ENCODE measurements at places on chromosomes 1 and 21.

DNA sequence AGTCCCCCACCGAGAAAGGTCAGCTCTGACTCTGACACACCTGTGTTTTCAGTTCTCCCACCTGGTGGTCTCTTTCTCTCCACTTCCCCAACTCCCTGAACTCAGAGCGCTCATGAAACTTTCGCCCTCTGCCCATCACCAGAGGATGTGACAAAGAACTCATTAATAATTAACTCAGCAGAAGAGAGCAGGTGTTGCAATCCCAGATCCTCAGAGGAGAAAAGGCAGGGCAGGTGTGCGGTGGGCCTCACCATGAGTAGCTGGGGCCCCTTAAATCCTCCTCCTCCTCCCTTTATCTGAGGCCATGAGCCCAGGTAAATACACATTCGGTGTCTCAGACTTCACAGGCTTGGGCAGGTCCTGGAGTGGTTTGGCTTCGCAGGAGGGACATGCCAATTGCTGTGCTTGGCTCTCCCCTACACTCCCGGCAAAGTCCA, 1.7 kb upstream of the LAMB3 start:
- DNase-seq: no peak

DNA sequence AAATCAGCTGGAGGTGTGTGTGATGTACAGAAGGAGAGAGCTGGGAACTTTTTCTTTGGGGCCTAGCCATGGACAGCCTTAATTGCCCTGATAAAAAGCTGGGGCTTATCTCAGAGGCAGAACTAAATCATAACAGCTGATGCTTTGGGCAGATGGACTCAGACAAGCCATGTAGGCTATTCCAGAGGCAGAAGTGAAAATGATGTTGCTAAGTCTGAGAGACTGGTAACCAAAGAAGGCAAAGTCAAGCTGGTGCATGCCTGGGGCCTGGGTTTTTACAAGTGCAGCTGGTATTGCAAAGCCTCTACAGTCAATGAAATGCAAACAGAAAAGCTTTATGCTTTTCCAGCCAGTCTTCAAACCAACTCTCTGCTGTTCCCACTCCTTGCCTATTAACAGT, 39.0 kb upstream of the LMX1A start:
- DNase-seq: no peak

DNA sequence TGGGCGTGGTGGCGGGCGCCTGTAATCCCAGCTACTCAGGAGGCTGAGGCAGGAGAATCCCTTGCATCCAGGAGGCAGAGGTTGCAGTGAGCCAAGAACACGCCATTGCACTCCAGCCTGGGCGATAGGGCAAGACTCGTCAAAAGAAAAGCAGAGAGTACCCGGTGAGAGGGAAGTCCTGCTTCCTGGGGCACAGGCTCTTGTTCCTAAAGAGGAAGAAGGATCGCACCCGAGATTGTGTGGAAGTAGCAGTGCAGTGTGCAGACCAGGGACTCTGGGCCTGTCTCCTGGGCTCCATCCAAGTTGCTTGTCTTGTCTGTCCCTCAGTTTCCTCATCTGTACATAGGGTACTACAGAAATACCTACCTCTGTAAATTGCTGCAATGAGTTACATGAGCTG, 29.6 kb downstream of the NBPF3 start:
- no peak for DNase-seq

DNA sequence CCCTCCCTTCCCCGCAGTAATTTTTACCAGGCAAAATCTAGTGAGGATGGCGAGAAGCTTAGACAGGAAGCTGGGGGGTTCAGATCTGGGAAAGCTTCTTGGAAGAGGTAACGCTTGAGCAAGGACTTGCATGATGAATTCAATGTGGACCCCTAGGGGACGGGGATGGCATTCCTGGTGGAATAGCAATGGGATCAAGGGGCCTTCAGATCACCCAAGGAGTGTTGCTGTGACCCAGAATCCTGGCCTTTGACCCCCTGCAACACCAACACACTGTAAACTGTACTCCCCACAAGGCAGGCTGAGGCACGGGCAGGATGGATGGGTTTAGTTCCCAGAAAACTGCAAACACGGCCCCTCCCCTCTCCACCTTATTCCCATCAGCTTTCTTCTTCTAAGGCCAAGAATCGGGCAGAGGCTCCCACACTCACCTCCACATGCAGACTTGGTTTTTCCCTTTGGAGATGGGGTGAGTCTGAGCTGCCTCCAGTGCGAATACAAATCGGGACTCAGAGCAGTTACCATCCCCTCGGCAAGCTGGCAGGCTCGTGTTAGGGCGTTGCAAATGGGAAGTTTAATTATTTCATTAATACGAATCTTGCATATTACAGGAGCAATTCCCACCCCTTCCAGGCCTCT, 20.1 kb downstream of the DISP3 start:
- no peak for DNase-seq

- no peak for DNase-seq
Measured at GRCh38 chr1:178010674-178011464, 41.0 kb upstream of the SEC16B start.

GRCh38 chr1:26719205-26719604, 23.4 kb downstream of the ARID1A start:
- no peak for DNase-seq

DNA sequence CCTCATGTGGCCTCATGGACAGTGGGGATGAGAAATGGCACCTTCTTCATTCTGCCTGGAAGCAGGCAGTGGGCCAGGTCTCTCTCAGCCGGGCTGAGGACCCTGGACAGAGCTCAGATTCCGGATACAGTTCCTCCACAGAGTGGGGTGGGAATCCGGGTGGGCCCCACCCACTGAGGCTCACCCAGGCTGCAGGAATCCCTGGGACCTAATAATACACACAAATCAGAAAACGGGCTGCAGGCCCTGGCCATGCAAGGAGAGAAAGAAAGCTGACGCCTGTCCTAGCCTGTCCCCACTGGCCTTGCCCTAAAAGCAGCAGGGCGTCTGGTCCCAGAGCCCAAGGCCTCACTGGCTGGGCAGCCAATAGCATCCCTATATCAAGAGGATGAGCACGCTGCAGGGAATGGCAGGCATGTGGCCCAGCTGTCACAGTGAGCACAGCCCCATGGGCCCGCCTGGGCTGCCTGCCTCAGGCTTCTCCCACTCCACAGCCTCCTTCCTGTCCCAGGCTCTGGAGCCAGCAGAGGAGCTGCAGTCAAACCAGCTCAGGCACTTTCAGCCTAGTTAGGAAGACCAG, 25.3 kb downstream of the ACTA1 start:
- peak; percentile 35 for DNase-seq

- DNase-seq: no peak
Measured at GRCh38 chr1:95071539-95071938, 1.2 kb downstream of the ALG14 start.

- no peak for DNase-seq
Measured at GRCh38 chr1:25640646-25641328, 24.2 kb downstream of the MAN1C1 start.

- DNase-seq: peak; percentile 92
Measured at GRCh38 chr1:6930732-6931300, 145.6 kb downstream of the CAMTA1 start.

DNA sequence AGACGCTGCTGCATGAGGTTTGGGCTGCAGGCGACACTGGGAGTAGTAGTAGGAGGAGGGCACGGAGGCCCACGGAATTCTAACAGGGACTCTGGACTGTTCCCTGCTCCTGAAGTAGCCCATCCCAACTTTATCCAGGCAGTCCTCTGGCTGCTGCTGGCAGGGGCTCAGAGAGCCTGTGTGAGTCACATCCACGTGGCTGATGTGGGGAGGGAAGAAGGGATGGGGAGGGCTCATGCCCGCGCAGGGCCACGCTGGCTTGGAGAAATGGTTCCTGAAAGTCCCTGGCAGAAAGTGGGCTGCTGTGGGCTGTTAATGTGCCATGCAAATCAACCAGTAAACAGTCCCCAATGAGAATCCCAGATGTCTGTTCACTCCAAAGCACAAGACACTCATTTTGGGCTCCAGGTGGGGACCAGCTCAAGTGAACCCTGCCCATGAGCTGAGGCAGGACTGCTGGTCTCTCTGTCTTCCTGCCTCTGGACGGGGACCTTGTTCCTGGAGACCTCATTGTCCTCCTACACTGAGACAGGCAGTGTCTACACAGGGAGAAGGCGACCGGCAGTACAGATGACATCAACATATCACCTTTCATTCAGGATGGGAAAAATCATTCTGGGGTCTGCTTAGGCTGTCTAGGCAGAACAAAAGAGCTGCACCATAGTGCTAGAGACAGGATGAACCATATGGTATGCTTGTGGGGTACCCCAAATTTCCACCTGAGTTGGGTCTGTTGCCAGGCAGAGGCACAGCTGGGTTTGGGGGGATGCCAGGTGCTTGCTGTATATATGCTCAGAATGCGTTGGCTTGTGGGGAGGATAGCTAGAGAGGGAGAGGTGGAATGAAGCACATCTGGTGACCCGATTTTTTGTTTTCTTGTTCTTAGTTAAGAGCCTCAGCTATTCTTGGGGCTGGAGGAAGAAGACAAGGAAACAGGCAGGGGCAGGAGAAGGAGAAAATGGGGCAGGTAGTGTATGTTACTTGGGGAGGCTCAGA, 57.9 kb upstream of the FMOD start:
- peak; percentile 34 for DNase-seq

DNA sequence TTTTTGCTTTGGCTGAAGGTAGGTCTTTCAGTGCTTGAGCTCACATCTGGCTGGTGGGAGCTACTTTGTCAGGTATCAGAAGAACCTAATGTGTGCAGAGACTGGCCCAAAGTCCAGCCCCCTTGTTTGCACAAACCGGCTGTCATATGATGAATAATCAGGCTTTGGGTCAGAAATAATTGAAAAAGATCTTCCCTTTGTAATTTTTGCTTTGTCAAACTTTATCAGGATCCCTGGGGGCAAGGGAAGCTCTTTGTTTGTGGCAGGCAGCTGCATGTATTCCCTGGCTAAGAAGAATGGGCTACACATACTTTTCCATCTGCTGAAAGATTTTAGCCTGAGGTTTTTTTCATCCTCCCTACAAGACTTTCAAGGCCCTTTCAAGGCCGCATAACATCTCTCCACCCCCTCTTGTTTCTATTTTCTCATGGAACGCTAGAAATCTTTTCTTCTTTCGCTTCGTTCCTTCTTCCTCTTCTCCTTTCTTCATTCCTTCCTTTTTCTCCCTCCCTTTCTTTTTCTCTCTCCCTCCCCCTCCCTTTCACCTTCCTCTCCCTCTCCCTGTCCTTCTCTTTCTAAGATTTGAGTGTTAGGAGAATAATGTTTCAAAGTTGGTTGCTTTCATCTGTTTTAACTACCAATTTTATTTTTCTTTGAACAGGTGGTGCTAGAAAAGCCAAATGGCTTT, 25.5 kb downstream of the TUFT1 start:
- DNase-seq: no peak
